ENCODE measurements at places on chromosomes 6 and 20.

- DNase-seq = no peak
These were observed 72.2 kb downstream of the PLCB4 start for GRCh38 chr20:9141070-9141469.

DNA sequence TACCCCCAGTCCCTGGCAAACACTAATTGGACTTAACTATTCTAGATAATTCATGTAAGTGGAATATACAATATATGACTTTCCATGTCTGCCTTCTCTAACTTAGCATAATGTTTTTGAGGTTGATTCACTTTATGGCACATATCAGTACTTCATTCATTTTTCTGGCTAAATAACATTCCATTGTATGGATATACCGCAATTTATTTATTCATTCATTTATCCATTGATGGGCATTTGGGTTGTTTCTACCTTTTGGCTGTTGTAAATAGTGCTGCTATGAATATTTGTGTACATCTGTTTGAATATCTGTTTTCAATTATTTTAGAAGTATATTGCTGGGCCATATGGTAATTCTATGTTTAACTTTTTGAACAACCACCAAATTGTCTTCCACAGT lies 616.3 kb downstream of the UTRN start:
- DNase-seq = no peak

DNA sequence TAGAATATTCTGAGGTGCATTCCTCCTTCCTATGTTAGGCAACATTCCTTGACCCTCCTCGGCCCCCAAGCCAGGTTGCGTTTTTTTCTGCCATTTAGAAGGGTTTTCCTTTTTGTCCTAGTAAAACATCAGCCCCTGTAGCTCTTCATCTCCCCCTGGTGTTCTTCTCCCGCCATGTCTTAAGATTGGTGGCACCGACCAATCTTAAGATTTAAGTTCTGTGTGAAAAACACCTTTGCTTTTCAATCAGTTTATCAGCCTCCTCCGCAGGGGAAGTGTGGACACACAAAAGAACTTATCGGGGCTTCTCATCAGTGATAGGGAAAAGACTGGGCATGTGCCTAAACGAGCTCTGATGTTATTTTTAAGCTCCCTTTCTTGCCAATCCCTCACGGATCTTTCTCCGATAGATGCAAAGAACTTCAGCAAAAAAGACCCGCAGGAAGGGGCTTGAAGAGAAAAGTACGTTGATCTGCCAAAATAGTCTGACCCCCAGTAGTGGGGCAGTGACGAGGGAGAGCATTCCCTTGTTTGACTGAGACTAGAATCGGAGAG lies 719 bp upstream of the EDN1 start:
- peak; percentile 7 for DNase-seq

DNA sequence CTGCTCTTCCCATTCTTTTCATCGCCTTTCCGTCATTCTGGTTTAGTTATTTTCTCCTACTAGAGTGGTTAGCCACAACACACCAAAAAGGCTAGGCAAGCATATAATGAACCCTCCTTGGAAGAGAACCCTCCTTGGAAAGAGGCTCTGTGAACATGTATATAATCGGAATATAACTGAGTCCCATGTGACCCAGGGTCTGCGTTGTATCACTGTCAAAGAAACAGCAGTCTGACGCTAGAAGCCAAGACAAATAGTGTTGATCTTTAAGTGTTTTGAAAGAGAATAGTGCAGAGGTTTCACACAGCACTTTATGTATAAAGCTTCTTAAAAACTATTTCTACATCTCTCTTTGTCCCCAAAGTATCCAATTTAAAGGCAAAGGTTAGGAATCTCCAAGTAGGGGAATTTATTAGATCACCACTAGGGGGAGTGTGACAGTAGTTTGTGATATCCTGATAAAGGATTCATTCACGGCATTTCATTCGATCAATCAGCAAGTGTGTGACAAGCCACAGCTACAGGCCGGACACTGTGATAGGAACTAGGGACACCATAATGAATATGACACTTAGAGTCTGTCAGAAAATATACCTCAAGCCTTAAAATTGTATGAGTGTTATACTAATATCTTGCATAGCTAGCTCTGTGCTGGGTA lies 395.3 kb downstream of the CD109 start:
- no peak for DNase-seq

DNA sequence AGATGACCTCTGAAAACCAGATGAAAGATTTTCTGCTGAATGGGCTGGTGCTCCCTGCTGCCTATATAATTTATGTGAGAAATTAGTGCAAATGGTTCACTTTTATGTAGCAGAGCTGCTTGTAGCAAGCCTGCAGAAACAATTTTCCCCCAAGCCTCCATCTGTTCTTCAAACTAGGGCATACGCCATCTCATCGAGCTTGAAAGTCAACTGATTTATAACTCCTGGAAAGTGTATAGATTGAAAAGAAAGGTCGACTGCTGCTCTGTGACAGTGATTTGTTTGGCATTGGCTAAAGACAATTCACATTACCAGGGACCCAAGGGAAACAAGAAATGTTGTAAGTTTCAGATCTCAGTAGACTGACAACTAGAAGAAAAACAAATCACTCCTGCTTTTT lies 93.3 kb downstream of the PACRG start:
- DNase-seq = no peak

- no peak for DNase-seq
These were observed 26.5 kb downstream of the FYN start for GRCh38 chr6:111846492-111847409.

- no peak for DNase-seq
These were observed 207.7 kb downstream of the PREX1 start for GRCh38 chr20:48620154-48620506.

DNA sequence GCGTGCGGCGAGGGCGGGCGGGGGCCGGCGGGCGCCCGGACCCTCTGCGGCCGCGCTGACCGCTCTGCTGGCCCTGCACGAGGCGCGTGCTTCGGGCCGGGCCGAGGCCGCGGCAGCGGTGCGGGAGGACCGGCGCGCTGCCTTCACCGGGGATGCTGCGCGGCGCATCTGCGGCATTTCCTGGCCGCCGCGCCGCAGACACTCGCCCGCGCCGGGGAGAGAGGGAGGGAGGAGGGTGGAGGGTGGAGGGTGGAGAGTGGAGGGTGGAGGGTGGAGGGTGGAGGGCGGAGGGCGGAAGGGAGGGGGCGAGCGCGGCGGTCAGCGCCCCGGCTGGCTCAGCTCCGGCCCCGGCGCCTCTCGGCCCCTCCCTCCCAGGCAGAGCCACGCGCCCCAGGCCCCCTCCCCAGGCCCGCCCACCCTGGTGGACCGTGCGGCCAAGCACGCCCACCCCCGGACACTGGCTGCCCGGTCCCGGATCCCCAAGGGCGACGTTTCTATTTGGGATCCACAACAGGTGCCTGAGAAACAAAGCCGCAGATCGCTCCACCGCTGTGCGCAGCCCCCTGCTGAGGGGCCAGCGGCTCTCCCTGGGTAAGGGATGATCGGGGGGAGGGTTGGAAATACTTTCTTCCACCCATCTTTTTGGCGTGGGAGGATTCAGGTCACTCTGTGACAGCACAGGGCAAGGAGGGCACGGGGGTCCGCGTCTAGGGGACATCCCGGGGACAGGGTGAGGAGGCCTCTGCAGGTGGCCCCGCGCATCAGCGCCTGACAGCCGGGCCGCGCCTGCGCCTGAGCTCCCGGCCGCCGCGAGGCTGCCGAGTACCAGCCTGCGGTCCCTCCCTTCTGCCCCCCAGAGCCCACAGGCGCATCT lies 111.2 kb upstream of the BEND6 start:
- no peak for DNase-seq

DNA sequence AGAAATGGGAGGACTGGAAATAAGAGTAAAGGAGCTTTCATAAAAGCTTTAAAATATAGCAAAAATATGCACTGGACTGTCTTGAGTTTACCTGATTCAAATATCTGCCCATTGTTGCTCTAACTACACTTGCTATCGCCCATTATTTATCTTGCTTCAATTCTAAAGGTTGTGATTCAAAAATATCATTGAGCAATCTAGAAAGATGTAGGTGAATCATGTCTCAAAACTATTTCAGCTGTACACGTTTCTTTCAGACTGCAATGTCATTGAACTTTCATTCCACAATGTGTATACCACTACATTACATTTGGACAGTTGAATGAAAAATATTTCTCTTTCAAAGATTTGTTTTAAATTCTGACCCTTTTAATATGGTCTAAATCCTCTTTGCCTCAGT lies 545.6 kb downstream of the BMP2 start:
- no peak for DNase-seq

DNA sequence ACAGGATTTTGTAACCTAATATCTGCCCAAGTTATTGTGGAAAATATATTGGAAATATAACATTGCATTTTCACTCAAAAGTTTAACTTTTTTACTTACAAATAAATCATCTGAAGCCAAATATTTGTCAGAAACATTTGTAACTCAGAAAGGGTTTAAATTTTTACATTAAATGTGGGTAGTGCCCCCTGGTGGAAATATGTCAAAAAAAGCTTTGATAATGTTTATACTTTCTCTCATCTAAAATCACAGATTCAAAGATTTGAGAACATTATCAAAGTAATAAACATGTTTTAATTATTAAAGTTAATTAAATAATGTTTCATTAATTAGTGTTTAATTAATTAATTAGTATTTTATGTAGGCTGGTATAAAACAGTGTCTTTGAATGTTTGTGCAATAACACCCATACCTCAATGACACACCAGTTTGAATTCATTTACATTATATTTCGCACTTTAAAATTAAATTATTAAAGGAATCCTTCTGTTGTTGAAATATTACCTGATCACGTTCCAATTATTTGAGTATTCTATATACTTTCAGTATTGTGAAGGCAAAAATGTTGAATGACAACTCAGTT lies 320.1 kb upstream of the FKBP1C start:
- DNase-seq = no peak
